ENCODE measurements at places on chromosomes 1 and 21.

GRCh38 chr1:232248276-232248820, 381.6 kb downstream of the SIPA1L2 start:
- no peak for DNase-seq
- no peaks in the 10 kb centered on the region for H3K4me1 ChIP-seq
- H3K4me3 ChIP-seq: no peak overlapping the region
- H3K27ac ChIP-seq: no peak overlapping the region

- no peak overlapping the region for H3K27ac ChIP-seq
- DNase-seq: no peak
- peaks cover 5% of the 10 kb centered on the region for H3K4me1 ChIP-seq
- no peak overlapping the region for H3K4me3 ChIP-seq
- H3K36me3 ChIP-seq: no peaks in the 10 kb centered on the region
- H3K27me3 ChIP-seq: no peaks in the 10 kb centered on the region
Measured at GRCh38 chr1:93810316-93810715, 68.7 kb downstream of the DNTTIP2 start.

DNA sequence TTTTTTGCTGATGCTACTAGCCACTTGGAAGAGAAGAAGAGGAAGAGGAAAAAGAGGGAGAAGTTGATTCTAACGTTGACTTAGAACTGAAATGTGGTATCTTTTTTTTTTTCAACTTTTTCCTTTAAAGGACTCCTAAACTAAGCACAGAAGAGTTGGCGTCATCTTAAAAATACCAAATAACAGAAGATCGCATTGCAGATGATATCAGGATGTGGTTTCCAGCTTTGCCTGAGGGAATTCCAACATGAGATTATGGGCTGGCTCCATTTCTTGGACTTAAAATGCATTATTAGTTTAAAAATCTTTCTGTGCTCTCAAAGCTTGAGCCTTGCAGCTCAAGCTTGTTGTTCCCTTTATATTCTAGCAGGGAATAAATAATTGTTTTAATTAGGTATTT, 29.8 kb downstream of the WDR3 start:
- H3K4me1 ChIP-seq: no peaks in the 10 kb centered on the region
- H3K27ac ChIP-seq: no peak overlapping the region
- no peak for DNase-seq
- H3K4me3 ChIP-seq: no peak overlapping the region
- H3K36me3 ChIP-seq: peaks cover 3% of the 10 kb centered on the region
- no peaks in the 10 kb centered on the region for H3K27me3 ChIP-seq

- no peaks in the 10 kb centered on the region for H3K4me1 ChIP-seq
- H3K4me3 ChIP-seq: no peak overlapping the region
- no peaks in the 10 kb centered on the region for H3K36me3 ChIP-seq
Measured at GRCh38 chr1:5029136-5029535, 374.7 kb downstream of the AJAP1 start.

- no peak overlapping the region for H3K27ac ChIP-seq
- H3K4me3 ChIP-seq: no peak overlapping the region
- H3K4me1 ChIP-seq: no peaks in the 10 kb centered on the region
- no peaks in the 10 kb centered on the region for H3K27me3 ChIP-seq
- DNase-seq: no peak
- H3K36me3 ChIP-seq: no peaks in the 10 kb centered on the region
Measured at GRCh38 chr1:4020449-4020848, 120.4 kb upstream of the C1orf174 start.

- no peaks in the 10 kb centered on the region for H3K4me1 ChIP-seq
- DNase-seq: no peak
- H3K27me3 ChIP-seq: no peaks in the 10 kb centered on the region
Measured at GRCh38 chr1:80882553-80882952, 918.2 kb upstream of the ADGRL2 start.

Measured in aorta (tissue), 5 donors.